ENCODE measurements at places on chromosomes 7 and 10.

DNA sequence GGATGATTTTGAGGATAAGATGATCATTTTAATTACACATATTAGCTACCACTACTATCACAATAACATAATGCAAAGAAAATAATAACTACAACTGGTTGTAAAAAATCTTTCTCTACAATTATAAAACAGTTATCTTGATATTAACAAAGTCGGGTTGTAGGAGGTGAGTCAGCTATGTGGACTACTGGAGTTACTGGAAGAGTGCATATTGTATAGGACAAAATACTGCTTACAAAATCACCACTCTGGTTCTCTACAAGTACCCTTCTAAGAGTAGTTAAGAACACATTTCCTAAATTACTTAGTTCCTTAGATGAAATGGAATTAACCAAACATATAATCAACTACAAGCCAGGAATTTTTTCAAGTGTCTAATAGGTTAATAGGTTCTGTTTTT lies 74.1 kb downstream of the HYCC1 start:
- DNase-seq, result no peak

DNA sequence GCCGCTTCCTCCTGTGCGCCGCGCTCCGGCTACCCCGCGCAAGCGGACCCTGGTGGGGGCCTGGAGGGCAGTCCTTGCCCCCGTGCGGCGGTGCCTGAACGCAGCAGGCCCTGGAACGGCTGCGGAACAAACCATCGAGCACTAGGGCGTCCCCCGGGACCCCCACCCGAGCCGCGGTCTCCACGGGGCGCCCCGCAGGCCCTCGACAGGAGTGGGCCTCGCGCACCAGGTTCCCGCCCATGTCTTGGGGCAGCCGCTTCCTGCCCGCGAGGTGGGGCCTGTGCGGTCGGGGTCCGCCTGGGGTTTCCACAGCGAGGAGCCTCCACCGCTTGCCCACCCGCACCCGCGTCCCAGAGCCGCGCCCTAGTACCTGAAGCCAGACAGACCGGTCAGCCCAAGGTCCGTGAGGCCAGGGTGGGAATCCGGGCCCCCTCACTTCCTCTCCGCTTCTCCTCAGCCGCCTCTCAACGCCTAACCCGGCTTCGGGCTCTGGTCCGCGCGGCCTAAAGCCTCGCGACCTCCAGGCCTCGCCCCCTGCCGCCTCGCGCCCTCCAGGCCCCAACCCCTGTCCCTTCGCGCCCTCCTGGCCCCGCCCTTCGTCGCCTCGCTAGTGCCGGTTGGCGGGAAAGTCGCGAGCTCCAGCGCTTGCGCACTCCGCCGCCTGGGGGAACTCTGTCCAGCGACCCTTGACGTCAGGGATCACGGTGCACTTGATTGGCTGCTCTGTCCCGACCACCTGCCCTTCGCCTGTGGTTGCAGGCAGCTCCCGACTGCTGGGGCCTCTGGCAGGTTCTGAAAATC lies 7.0 kb upstream of the GBX1 start:
- no peak for DNase-seq

DNA sequence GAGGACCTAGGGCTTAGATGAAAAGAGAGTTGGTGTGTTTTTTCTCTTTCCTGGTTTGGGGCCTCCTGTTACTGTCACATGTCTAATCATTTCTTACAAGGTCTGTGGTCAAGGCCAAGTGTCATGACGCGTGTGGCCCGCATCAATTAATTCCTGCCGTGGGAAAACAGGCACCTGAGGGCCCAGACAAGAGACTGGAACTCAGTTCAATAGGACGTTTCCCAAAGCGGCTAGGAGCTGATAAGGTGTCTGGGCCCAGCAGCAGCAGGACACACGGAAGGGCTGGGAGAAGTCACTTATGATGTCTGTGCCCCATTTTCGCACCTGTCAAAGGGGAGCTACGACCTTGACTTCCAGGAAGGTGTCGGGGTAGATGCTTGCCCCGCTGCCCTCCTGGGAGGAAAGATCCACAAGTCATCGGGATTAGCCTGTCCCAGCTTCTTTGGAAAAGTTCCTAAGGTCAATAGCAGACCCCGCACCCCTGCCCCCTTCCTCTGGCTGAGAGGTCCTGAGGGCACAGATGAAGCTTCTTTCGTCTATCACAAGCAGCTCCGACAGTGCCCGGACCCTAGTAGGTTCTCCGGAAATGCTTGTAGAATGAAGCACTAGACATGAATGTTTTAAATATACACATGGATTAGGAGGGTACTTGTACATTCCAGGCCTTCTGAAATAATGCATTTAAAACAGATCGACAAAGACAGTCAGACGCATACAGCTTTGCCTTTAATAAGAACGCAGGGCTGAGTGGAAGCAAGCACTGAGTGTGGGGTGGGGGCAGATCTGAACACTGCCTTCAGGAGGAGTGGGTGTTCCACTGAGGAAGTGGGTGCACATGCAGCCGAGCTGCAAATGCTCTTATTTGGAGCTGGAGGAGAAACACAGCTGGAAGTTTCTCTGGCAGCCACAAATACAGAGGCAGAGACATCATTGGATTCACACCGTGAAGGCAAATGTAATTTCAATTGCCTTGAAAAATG lies 237.5 kb upstream of the GRB10 start:
- DNase-seq, result peak; percentile 28

DNA sequence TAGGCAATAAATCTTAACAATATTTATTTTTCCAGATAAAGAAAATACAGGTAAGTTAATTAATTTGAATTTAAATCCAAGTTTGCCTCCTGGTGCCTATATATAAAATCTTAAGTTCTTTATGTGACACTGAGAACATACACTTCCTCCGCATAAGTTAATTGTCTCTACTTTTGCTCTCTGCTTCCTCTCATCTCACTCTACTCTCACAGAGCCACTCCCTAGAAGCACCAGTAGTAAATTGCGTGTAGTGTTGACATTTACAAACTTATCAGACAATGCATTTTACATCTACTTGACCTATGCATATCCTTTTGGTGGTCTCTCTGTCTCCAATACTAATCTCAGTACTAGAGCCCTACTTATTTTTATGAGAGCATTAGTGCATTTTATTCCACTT lies 144.5 kb downstream of the ETV1 start:
- no peak for DNase-seq

GRCh38 chr10:70974920-70975319 lies 86.6 kb upstream of the PCBD1 start:
- DNase-seq, result no peak
